ENCODE measurements at places on chromosomes 5 and 9.

- DNase-seq = no peak
Observed at GRCh38 chr9:14926941-14927624, 16.9 kb upstream of the FREM1 start.

DNA sequence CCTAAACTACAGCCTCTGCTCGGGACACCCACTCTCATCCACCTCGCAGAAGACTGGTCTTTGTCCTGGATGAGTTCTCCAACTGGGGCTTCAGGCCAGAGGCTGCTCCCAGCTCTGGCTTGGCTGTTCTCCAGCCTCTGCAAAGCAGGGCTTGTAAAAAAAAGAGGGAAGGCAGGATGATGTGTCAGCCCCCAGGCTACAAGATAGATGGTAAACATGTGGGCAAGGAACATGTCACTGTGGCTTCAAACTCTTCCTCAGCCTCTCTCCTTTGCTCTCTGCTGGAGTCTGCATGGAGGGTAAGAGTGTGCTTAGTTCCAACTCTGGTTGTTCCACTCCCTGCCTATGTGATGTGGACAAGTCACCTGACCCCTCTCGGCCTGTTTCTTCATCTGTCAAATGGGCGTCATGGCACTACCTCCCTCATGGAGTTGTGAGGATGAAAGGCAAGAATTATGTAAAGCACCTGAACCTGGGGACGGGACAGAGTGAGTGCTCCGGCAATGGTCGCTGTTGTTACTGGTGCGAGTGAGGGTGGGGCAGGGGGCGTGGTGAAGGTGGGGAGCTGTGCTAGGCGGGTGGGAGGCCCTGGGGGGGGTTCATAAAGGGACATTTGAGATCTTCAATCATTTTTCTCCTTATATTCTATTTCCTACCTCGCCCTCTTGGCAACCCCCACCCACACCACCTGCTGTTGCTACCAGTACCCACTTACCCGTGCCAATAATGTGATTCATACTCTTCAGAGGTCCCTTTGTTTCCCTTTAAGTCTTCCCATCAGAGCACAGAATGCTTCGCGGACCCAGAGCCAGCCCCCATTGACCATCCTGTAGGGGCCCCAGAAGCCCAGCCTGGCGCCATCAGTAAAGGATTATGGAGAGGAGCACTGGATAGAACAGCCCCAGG is 6.8 kb upstream of the ZNF79 start:
- DNase-seq = no peak

GRCh38 chr5:172180936-172181335 is 7.1 kb downstream of the STK10 start:
- no peak for DNase-seq

- DNase-seq = no peak
Observed at GRCh38 chr5:137575847-137576246, 76.7 kb upstream of the SPOCK1 start.

DNA sequence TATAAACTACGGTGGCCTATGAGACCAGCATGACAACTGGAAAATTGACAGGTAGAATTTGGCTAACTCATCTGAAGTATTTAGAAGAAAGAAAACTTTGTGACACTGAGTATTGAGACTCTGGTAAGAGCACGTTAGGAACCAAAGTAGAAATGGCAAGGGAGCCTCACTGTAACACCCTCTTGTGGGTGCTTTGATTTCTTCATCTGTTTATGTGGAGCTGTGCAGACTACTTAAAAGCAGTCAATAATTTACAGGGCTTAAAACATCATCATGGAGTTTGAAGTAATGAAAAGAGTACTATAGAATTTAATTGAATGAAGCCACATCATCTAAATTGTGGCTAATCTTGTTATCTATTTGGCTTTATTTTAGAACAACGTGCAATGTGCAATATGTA is 414.2 kb downstream of the CCDC171 start:
- no peak for DNase-seq

DNA sequence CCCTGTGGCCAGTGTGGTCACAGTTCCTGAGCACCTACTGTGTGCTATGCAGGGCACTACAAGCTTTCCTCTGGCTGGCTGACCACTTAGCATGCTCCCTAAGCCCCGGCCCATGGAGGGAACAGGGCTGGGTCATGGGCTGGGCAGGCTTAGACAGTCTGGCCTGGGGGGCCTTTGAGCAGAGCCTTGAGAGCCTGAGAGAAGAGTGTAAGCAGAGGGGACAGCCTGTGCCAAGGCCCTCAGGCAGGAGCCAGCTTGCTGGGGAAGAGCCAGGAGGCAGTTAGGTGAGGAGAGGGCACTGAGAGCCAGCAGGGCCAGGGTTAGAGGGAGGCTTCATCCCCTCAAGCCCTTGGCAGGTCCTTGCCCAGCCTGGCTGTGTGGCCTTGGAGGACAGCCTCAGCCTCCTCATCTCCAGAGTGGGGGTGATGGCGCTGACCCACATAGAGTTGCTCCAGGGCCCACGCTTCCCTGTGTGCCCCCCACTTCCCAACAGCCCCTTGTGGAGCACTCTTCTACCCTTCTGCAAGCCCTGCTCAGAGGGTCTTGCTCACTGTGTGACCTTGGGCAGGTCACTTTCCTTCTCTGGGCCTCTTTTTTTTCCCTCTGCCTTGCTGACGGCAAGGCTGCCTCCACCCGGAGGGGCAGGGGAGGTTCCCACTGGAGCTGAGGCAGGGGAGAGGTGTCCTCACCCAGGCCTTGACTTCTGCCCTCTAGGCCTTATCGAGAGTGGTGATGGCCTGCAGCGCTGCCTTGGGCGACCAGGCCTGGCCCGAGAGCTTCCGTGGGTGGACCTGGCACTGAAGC is 107.1 kb downstream of the PHF2 start:
- no peak for DNase-seq

- no peak for DNase-seq
Observed at GRCh38 chr9:20551236-20551635, 71.1 kb downstream of the MLLT3 start.

GRCh38 chr9:116287721-116288120 is 134.1 kb downstream of the PAPPA start:
- DNase-seq = no peak

All from cortex of kidney (tissue), 1 donor.